ENCODE measurements at places on chromosomes 3 and 15.

GRCh38 chr15:44298878-44299277 is 10.4 kb downstream of the GOLM2 start:
- DNase-seq, result no peak

- DNase-seq, result no peak
Observed at GRCh38 chr3:99777210-99777549, 40.5 kb upstream of the CMSS1 start.

- DNase-seq, result no peak
Observed at GRCh38 chr3:58153371-58153770, 57.4 kb downstream of the DNASE1L3 start.

GRCh38 chr3:100516838-100517237 is 24.4 kb downstream of the TMEM45A start:
- DNase-seq, result no peak

GRCh38 chr15:48177766-48178647 is at the start of gene MYEF2:
TSS of gene MYEF2 (minus strand) at chr15:48178295. CDS start at chr15:48178237, 58 bp downstream.
- DNase-seq, result peak; percentile 37

GRCh38 chr3:99648101-99648500 is 9.7 kb downstream of the COL8A1 start:
- DNase-seq, result no peak

DNA sequence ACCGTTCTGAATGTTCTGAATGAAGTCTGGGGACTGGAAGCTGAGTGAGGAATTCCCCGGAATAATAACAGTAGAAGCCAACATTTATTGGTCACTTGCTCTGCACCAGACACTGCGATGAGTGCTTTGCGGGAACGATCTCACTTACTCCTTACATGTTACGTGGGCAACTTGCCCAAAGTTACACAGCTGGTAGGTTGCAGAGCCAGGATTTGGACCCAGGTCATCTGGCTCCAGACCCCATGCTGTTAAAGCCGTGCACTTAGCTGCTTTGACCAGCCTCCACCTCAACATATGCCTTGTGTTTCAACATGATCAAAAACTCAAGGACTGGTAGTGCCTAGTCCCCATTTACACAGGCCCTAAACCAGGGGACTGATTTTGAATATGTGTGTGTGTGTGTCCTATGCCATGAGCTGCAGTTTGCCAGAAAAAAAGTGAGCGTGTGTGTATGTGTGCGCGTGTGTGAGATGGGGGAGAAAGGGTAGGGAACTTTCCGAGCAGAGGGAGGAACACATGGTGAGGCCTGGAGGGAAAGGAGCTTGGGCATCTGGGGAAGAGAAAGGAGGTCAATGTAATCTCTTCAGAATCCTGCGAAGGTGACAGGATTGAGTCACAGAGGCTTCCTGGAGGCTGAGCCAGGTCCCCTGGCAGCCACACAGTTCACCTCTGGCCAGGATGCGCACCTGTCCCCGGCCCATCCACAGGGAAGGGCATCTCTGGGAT is 28.9 kb downstream of the LINGO1 start:
- DNase-seq, result no peak

GRCh38 chr15:101128221-101129015 is 123.4 kb downstream of the CHSY1 start:
- DNase-seq, result no peak

DNA sequence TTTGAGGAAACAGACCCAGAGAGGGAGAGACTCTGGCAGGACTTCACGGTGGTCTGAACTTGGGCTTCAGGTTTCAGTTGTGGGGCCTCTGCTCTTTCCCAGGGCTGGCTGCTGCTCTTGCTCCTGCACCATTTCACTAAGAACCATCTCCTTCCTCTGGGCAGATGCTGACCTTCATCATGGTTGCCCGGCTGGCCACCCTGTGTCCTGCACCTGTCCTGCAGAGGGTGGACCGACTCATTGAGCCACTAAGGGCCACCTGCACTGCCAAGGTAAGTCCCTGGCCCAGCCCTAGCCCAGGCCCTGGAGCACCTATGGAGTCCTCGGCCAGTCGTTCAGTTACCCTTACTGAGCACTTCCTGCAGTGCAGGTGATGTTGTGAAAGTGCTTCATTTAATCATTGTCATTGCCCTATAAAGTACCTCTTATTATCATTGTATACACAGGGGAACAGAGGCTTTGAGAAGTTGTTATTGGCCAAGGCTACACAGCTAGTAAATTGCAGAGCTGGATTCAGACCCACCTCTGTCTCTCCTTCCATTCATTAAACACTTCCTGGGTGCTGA is 10.0 kb downstream of the RPL32 start:
- no peak for DNase-seq

GRCh38 chr3:15903759-15904720 is 106.3 kb upstream of the ANKRD28 start:
- no peak for DNase-seq

DNA sequence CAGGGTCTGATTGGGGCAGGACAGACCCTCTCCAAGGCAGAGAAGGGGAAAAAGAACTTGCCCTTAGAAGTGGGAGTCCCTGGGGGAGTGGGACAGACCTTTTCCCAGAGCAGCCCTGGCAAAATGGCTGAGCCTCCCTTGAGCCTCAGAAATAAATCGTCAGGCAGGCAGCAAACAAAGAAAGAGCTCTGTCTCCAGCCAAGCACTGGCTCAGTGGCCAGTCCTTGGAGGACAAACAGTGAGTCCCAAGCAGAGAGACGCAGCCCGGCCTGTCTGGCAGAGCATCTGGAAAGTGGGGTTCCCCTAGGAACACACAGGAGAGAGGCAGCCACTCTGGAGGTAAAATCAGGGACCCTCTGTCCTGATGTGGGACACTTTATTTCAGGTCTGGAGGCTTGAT is 1.8 kb downstream of the SLC6A1 start:
- DNase-seq, result no peak

- no peak for DNase-seq
Observed at GRCh38 chr15:100651253-100651652, 48.9 kb downstream of the ASB7 start.

DNA sequence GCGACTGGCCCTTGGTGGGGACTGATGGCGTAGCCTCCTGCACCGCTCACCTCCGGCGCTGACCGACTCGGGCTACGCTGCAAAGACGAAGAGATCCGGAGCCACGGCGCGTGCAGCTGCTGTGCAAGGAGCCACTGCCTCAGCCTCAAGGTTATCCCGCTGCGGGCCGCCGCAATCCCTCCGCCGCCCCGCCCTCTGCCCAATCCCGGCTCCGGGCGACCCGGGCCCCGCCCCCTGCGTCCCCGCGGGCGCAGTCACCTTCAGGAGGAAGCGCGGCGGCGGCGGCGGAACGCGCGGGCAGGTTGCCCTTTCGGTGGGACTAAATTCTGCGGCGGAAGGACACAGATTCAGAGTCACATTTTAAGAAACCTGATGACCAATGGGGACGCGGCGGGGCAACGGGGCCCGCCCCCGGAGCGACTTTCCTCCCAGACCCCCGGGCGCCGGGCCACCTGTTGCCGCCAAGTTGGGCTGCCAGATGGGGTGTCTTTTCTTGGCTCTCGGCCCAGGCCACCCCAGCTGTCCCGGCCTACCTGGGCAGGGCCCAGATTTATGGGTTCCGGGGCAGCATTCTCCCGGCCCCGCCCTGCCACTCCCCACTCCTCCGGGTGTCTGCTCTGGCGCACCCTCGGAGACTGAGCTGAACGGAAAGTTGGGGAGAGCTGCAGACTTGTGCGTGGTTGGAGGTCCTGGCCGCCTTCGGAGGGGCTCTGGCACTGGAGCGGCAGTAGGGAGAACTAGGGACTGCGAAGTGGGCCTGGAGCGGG is at the start of gene PKM:
PKM (minus strand) TSS at position 125 of the 767 bp plus-strand sequence. CDS start 12,093 bp downstream, outside the sequence.
- peak; percentile 83 for DNase-seq

DNA sequence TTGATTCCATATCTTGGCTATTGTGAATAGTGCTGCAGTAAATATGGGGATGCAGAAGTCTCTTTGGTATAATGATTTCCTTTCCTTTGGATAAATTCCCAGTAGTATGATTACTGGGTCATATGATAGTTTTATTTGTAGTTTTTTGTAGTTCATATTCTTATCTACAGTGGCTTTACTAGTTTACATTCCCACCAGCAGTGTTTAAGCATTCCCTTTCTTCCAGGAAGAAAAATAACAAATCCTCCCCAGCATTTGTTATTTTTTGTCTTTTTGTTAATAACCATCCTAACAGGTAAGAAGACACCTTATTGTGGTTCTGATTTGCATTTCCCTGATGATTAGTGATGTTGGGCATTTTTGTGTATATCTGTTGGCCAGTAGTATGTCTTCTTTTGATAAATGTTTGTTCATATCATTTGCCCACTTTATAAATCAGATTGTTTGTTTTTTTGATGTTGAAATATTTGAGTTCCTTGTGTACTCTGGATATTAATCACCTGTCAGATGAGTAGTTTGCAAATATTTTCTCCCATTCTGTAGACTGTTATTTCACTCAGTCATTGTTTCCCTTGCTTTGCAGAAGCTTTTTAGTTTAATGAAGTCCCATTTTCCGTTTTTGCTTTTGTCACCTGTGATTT is 163.3 kb upstream of the THRB start:
- DNase-seq, result no peak

- no peak for DNase-seq
Observed at GRCh38 chr3:123138839-123139444, 62.8 kb upstream of the SEC22A start.

- DNase-seq, result no peak
Observed at GRCh38 chr3:13587442-13587841, 38.5 kb downstream of the FBLN2 start.

GRCh38 chr15:48935236-48935635 is 28.5 kb downstream of the SHC4 start:
- no peak for DNase-seq

- DNase-seq, result no peak
Observed at GRCh38 chr15:67813104-67813634, 12.1 kb upstream of the SKOR1 start.

GRCh38 chr15:47582233-47582632 is 135.1 kb upstream of the SEMA6D start:
- no peak for DNase-seq

DNA sequence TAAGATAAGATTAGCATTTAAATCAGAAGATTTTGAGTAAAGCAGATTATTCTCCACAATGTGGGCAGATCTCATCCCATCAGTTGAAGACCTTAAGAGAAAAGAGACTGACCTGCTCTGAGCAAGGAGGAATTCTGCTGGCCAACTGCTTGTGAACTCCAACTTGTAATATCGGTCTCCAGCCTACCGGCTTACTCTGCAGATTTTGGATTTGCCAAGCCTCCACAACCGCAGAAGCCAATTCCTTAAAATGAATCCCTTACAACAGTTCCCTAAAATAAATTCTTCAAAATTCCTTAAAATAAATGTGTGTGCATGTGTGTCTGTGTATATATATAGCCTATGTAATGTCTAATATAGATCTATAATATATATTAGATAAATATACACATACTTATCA is 107.4 kb upstream of the KLF13 start:
- DNase-seq, result no peak

DNA sequence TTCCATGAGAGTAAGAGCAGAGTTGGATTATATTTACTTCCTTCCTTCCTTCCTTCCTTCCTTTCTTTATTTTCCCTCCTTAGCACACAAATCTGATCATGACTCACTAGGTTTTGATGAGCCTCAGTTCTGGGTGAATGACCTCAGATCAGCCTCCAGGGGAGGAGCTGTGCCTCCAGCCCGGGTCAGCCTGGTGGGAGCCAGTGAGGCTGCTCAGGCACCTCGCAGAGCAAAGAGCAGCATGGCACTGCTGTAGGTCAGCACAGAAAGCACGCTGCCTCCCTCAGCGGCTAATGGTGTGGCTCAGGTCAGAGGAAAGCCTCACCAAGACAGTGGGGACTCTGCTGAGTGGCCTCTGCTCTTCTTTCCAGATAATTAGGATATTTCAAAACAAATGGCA is 108.5 kb downstream of the SYNPR start:
- DNase-seq, result no peak

GRCh38 chr3:46214751-46215352 is 6.7 kb upstream of the CCR1 start:
- no peak for DNase-seq

DNA sequence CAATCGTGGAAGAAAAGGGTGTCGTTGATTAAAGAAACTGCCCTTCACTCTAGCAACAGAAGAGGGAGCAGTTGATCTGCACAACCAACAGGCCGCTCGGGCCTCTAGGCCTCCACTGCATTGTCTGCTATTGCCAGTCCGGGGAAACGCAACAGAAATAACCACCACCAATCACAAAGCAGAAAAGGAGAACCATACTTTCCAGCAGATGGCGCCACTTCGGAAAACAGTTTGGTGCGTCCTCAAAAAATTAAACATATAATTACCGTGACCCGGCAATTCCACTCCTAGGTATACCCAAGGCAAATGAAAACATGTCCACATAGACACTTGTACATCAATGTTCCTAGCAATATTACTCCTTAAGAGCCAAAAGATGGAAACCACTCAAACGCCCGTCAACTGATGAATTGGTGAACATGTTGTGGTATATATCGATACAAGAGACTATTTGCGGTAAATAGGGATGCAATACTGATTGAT is 154.1 kb downstream of the TJP1 start:
- DNase-seq, result no peak

DNA sequence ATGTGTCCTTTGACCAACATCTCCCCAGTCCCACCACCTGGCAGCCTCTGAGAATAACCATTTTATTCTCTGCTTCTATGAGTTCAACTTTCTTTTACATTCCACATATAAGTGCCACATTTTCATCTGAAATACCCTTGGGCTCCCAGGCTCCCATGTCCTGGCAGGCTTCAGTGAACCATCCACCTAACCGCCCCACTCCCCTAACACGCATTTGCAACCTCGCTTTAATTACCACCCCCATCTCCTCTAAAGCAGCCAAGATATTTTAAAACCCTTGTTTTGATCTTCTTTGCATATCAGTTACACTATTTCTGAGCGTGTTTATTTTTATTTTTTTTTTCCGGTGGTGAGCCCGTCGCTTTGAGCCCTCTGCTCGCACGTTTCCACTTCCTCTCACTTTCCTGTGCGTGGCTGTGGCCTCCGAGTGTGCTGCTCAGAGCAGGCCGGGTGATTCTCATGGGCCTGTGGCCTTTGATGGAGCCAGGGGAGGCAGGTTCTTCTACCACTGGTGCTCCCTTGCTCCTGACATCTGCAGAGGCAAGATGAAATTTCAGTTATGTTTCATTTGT is 195.4 kb upstream of the LPP start:
- no peak for DNase-seq

GRCh38 chr3:155022896-155023295 is 57.2 kb upstream of the MME start:
- DNase-seq, result no peak

DNA sequence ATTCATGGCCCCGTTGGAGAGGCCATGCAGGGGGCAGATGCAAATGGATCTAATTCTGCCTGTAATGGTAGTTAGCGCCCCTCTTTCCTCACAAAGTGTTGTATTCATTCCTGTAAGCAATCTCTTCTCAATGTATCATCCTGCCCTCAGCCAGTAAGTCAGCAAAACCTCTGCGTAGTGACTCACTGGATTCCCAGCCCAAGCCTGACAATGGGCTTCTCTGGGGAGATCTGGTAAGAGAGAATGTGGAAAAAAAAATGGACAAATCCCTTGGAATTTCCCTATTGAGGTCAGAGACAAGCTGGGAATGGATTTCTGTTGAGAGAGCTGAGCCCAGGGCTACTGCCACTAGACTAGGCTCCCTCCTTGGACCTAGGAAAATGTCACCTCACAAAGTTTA is 25.4 kb downstream of the ADPGK start:
- no peak for DNase-seq

Data from activated CD8-positive, alpha-beta memory T cell treated with anti-CD3 and anti-CD28 coated beads for 1 hour (primary cell).